ENCODE measurements at places on chromosomes 6 and 20.

DNA sequence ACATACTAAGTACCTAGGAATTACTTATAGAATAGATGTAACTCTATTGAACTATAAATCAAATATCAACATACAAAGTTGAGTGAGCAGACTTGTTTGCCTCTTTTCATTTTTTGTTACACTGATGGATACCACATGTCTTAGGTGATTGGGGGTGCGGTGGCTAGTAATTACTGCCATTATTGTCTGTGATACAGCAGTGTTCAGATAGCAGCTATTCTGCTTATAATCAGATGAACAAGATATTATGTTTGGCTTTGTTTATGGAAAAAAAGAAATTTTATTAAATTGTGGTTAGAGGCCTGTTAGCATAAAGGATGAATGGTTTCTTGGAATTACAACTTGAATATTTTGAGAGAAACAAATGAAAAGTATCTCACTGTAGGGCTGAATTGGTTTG is 55.9 kb downstream of the KCNQ5 start:
- DNase-seq, result no peak

DNA sequence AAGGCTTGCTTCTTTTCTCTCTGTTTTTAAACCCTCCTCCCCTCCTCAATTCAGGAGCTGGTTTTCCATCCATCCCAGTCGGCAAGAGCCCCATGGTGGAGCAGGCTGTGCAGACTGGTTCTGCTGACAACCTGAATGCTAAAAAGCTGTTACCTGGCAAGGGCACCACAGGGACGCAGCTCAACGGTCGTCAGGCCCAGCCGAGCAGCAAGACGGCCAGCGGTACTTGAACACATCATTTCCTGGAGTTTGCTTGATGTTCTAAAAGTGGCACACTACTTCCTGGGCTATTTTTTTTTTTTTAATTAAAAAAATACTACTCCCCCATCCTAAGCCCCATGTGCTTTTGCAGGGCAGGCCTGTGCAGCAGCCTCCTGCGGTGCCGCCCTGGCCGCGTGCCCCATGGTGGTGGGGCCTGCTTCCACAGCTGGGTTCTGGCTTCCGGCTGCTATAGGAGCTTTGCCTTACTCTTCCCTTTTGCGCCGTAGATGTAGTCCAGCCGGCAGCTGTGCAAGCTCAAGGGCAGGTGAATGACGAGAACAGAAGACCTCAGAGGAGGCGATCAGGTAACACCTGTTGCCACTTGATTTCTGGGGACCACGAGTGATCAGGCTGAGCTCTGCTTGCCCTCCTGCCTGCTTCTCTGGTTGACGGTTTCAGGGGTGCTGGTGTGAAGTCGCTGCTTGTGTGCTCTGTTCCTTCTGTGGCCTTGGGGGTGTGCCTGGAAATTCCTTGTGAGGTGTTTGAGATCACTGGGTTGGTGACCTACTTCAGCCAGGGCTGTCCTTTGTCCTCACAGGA is 7.7 kb downstream of the LSM14B start:
- no peak for DNase-seq

DNA sequence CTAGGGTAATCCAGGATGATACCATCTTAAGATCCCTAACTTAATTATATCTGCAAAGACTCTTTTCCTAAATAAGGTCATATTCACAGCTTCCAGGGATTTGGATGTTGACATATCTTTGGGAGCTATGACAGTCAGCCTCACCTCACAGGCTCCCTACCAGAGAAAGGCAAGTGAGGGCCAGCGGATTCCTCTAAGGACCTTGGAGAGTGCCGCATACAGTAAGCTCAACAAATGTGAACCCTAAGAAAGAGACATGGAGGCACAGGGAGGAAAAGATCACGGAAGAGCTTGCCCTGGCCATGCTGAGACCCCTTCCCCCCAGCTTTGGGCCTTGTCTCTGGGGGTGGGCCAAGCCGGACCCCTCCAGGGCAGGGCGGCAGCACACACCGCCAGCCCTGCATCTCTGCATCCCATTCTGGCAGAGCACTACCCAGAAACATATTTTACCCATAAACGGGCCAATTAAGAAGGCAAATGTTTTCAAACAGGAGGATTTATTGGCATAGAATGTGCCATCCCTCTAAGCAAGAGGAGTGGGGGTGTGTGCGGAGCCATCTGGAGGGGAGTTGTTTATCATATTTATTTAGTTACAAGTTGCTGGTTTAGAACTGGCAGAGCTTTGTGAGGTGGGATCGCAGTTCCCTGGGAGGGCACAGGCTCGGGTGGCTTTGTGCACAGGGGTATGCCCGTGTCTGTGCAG is 55.4 kb downstream of the CHMP4B start:
- no peak for DNase-seq

- DNase-seq, result no peak
Measured at GRCh38 chr20:25389858-25390537, 637 bp downstream of the ABHD12 start.

DNA sequence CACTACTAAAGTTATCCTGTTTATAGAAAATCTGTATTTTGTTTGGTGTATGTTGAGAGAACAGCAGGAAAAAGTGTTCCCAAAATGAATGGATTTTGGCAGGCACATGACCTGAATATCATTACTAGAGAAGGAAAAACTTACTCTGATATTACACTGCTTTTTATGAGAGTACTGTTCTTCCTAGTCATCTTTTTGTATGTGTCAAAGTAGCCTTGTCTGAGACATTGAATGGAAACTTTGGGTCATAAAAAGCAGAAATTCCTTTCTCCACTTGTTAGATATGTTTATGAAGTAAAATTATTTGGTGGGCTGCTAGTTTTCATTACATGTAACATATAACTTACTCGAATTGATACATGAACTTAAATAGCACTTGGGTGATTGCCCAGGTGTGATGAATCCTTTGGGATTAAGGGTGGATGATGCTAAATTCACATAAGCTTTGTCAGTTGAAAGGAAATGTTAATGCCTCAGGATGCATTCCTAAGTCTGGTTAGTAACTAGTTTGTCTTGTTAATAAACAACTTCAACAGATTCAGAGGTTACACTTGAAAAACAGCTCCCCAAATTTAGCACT is 206.7 kb downstream of the CENPW start:
- DNase-seq, result no peak

Data from Jurkat, Clone E6-1 (cell line).